CD4-positive, alpha-beta T cell treated with Interleukin-4 for 1 hour (primary cell): ENCODE measurements at places on chromosomes 12 and 14.

- no peak for DNase-seq
These were observed 473.4 kb upstream of the LMO3 start for GRCh38 chr12:17079251-17079909.

- DNase-seq: no peak
These were observed 393.5 kb downstream of the CCDC91 start for GRCh38 chr12:28583701-28584261.

GRCh38 chr12:72359416-72359815 lies 87.2 kb downstream of the TRHDE start:
- no peak for DNase-seq

DNA sequence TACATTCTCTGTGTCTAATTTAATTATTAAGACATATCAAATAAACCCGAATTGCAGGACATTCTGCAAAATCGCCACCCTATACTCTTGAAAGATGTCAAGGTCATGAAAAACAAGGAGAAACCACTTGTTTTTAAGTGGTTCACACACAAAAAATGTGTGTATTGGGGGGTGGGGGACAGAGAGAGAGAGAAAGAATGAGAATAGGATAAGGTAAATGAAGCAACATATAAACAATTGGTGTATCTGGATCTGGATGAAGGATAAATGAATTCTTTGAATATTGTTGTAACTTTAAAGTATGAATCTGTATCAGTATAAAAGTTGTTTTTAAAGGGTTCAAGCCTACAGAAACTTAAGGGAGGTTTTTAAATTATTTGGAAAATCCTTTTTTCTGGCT lies 72.1 kb downstream of the ARID2 start:
- no peak for DNase-seq

GRCh38 chr12:64590183-64590582 lies 20.1 kb upstream of the RASSF3 start:
- DNase-seq: no peak

DNA sequence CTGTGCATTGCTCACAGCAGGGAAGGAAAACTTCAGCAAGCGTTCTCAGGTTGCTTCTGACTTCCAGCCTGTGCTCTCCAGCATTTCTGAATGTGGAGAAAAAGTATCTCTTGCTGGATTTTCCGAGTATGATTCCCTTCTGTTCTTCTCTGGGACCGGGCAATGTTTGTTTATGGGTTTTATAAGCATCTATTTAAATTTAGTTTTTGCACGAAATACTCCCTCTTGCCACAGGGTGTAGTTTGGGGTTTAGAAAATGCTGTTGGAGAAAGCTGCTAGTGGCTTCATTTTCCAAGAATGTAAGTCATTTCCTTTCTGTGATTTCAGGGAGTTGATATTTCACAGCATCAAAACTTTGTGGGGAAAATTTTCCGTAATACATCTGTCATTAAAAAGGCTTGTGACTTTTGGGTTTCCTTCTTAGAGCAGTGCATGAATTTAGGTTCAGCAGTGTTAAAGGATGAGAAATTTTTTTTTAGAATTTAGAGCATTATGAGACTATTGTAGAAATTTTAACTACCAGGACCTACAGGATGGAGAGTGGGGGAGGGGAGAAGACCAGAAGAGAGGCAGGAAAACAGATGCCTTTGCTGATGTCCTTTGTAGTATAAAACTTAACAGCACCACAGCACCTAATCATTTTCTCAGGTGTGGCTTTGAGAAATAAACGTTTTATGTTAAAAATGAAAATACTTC lies 1.5 kb downstream of the FRMD6 start:
- no peak for DNase-seq

DNA sequence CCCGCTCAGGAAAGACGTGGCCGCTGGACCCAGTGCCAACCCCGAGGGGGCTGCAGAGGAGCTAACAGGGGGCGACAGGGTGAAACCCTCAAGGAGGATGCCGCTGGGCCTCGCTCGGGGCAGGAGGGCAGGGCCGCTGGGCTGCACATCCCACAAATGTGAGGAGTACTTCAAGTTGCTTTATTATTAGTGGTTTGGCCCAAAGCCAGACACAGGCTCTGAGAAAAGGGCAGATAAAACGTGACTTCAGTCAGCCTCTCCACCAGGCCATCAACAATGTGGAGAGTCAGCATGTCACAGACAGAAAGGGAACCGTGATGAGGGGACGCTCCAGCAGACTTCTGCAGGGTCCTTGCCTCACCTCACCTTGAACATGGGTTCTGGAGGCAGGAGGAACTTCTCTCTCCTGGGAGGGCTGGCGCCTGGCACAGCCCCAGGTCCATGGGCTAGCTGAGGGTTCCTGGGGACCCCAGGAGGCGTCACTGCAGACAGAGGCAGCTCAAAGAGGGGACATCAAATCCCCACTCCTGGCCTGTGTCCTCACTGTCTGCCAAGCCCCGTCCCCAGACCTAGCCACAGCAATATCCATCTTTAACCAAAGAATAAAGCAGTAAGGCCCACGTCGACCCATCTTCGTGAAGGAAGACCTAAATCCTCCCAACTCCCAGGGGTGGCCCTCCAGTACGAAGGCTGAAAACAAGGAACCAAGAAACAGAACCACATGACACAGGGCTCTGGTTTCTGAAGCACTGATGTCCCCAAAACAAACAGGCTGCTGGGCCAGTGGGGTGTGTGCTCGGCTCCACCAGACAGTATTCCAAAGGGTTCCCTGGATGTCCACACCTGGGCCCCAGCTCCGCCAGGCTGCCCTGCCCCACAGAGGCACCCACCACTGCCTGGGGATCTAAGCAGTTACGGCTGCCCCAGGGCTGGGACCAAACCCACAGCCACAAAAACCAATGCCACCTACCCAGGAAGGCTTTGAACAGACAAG lies 35.1 kb downstream of the CCDC85C start:
- no peak for DNase-seq

- no peak for DNase-seq
These were observed 38.6 kb downstream of the FBXO34 start for GRCh38 chr14:55309761-55310365.

GRCh38 chr14:104144453-104144790 lies 6.0 kb downstream of the KIF26A start:
- DNase-seq: no peak

DNA sequence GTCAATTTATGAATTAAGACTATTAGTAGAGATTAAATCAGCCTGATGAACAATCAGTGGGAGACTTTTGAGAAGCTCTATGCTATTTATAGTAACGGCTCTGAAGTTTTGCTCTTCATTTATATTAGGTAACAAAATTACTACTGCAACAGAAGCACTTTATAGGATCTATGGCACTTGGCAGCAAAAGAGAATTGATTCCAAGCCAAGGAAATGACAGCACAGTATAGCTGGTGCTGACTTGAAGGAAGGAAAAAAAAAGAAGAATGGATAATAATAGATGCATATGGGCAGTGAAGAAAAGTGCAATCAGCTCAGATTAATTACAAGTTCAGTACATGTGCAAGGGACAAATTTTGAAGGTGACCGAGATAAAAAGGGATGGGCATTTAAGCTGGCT lies 228.2 kb upstream of the PPFIA2 start:
- no peak for DNase-seq

DNA sequence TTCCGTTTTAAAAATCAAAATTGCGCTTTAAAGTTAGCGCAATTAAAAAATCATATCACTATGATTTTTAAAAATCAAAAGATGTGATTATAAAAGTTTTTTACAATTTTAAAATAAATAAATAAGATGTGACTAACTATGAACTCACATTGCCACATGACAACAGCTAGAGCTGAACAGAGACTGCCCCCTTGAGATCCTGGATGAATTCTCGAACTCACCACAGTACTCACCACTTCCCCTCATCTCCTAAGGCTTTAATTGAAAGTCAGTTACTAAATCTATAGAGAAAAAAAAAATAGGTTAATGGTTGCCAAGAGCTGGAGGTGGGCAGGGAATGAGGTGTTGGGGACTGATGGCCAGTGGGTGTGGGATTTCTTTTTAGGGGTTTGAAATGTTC lies 384.2 kb downstream of the ZFP36L1 start:
- peak; percentile 38 for DNase-seq

DNA sequence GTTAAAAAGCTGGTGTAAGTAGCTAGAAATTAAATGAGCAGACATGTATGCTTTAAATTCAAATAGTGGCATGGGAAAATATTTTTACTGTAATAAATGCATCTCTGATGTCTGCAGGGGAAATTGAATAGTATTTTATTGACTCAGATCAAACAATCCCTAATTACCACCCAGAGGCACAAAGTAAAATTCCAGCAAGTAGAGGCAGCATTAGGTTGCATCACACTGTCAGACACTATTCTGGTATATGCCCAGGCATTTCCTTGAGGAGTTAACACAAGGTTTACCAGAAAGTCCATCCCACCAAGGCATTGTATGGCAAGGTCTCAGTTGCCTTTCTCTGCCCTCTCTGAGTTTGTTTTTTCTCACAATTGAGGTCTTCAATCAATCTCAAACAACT lies 201.6 kb upstream of the KITLG start:
- DNase-seq: no peak

DNA sequence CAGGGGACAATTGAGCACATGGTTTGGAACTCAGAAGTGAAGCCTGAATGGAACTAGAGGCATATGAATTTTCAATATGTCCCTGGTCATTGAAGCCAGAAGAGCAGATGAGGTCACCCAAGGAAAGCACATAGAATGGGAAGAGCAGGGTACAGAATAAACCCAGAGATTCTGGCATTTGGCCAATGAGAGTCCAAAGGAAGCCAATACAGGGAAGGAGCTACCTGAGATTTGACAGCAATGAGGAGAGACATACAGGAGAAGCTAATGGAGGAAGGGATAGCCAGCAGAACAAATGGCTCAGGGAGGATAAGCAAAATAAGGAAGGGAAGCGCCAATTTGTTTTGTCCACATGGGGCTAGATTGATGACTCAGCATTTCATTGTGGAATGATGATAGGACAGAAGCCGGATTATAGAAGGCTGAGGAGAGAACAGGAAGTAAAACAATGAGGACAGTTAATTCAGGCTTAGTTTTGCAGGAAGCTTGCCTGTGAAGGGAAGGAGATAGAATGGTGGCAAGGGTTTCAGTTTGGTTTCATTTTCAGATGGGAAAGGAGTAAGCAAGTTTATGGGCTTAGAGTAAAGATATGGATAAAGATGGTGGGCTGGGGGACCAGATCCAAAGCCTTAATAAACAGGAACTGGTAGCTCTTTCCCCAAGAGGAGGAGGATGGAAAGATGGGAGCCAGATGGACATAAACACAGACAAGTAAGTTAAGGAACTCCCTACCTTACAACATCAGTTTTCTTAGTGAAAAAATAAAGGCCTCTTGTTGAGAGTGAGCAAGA lies 3.2 kb upstream of the SPTSSA start:
- DNase-seq: no peak

DNA sequence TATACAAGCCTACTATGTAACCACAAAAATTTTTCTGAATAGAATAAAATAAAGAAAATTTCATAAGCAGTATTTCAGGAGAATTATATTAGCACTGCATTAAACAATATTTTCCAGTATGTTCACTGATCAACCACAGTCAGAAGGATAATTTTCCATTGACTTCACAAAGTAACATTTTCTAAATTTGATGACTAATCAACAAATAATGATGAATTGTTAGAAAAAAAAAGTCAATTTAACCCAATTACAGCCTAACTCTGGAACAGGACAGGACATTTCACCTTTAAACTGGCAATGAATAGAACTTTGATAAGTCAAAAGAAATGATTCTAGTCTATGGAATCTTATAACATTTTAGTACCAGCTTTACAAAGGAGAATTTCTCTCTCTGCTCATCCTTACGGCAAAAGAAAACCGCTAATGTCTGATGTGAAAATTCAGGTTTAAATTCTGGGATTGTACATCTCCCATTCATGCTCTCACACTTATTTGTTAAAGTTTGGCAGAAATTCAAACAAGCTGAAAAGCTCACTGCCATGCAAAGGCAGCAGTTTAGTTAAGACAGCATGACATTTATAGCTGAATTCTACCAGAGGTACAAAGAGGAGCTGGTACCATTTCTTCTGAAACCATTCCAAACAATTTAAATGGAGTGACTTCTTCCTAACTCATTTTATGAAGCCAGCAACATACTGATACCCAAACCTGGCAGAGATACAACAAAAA lies 84.5 kb downstream of the MDGA2 start:
- no peak for DNase-seq
